ENCODE measurements at places on chromosomes 1 and 21. TPM values are rescaled to one million over a fixed set of nuclear protein-coding genes. Genes with fewer than 3 reads are reported as not detected.

LIPI gene
- total RNA-seq = not detected

CLDN17 gene
- total RNA-seq = not detected

TAS1R3 gene
- 0.19 TPM for total RNA-seq

FOXO6 gene
- total RNA-seq = 0.18 TPM

C1orf141 gene
- total RNA-seq = not detected

Measured in endothelial cell of coronary artery (primary cell).